ENCODE measurements at places on chromosomes 2 and 18.

DNA sequence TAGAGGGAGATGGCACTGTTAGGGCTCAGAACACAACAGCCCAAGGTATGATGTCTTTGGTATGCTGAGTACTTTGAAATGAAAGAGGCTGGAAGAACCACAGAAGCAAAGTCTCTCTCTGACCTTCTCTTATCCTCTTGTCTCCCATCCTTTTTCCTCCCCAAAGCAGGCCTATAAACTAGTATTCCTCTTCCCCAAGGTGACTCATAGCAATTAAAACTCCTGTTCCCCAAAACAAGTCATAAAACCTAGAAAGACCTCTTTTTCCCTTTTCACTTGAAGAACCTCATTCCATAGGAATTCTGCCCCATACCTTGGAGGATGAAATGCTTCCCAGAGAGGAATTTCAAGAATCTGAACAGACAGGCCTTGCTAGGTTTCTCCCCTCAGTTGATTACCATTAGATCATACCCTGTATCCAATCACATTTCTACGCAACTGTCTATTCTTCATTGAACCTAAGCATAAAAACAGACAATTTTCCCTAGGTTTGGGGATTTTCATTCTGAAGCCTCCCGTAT, 25.7 kb downstream of the MDH1 start:
- DNase-seq, result no peak

GRCh38 chr18:76232779-76233178, 262.3 kb downstream of the ZNF516 start:
- no peak for DNase-seq

DNA sequence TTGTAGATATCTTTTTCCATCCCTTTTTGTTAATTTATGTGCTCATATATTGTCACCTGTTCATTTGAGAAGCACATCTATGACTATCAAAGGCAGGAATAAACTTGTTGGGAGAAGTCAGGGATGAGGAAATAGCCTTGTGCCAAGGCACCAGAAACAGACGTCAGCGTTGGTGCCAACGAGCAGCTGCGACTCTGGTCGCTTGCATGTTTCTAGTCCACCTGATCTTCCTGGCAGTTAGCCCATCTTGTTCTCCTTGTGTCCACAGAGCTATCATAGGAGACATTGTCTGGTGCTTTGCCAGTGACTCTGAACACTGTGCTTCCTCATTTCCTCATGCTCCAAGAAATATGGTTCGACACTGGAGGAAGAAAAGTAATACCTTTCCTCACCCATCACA, 374.4 kb downstream of the PTPRM start:
- no peak for DNase-seq

DNA sequence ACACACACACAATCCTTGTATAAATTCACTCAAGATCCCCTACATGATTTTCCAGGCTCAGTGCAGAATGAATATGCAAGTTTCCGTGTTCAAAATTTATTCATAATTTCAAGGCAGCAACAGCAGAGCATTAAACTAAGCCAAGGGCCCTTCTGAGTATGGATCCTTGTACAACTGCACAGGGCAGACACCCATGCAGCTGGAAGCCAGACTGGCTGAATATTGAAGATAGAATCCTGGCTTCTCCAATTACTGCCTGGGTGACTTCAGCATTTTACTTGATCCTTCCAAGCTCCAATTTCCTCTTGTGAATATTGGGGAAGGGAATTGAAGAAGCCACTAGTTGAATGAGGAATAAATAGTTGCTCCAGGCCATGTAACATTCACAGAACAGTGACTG, 267.9 kb upstream of the REG3G start:
- DNase-seq, result no peak

DNA sequence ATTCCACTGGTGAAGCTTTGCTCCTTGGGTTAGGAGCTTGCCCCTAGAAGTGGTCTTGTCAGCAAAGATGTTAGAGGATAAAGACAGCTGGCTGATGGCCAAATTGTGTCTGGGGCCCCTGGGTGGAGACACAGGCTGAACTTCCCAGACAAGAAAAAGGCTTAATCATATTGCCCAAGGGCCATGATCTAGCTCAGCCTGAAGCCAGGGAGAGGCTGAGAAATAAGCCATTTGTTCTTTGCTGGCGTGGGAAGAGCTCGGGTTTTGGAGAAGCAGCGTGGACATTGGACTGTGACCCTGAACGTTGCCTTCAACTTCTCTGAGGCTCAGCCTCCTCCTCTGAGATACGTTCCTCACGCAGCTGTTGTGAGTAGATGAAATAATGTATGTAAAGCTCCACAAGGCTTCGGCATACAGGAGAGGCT, 153.0 kb downstream of the ZFP36L2 start:
- no peak for DNase-seq

DNA sequence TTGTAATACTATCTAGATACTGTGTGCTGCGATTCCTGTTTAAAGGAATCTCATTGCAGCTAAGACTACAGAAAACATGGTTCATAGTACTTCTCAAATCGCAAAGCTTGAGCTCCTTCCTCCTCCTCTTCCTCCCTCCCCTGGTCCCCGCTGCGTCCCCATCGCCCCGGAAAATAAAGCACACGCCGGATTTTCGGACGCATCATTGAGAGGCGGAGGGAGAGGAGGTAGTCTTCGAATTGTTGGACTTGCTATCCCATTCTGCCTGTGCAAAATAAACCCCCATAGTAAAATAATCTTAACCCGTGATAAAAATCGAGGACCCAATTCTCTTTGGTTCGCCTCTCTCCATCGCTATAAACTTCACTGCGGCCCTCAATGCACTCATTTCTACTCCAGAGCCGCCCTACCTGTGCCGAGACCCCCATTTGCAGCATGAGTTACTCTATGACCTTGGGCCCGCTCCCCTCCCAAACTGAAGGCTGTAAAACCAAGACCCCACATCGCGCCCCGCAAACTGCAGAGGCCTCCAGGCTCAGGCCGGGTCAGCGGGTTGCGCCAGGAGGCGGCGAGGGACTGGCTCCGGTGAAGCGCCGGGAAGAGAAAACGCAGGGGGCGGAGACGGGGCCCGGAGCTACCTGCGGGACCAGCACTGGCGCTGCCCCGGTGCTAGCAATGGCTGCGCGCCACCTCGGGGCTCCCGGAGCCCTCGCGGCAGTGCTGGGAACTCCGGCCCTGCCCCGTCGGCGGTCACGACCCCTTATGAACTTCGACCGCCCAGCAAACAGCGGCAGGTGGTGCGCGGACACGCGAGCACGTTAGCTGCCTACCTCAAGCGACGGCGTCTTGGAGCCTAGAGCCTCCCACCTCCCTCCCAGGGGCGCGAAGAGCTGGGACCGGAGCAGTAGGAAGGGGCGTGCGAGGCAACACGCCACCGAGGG, 649 bp downstream of the ESCO1 start:
- peak; percentile 25 for DNase-seq

DNA sequence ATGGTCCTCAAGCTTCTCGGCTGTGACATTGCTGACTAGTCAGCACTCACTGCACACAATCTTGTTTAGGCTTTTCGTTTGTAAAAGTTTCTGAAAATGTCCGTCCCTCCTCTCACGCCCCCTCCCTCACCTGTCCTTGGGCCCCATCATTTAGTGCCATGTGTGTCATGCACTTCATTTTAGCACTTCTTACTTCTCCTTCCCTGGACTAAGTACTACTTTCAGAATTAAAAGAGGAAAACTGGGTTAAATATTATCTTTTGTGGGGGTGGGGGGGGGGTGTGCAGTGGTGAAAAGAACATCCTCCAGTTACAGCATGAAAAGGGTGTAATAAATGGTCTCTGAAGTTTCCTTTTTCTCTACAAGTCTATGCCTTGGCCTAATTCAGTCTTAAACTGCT, 182.0 kb upstream of the SP5 start:
- DNase-seq, result no peak

GRCh38 chr2:226063704-226064440, 664.4 kb downstream of the NYAP2 start:
- DNase-seq, result no peak

GRCh38 chr2:61423714-61424113, 47.2 kb downstream of the USP34 start:
- DNase-seq, result no peak

GRCh38 chr2:142944721-142945120, 67.3 kb downstream of the KYNU start:
- no peak for DNase-seq

DNA sequence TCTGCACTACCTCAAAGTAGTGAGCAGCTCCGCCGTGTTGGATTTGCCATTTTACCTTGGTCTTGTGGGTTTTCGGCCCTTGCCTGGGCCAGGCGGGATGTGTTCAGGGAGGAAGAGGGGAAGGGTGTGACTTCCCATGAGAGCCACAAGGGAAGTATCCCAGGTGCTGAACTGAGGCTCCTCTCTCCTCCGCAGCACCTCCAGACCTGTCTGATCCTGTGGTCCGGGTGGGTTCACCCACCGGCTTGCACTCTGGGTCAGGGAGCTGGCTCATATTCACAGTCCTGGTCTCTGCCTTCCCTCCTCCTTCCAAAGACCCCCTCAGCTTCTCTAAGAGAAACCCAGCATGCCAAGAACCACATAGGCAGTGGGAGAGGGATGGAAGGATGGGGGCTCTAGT, 235.8 kb downstream of the SEPTIN10 start:
- DNase-seq, result no peak

DNA sequence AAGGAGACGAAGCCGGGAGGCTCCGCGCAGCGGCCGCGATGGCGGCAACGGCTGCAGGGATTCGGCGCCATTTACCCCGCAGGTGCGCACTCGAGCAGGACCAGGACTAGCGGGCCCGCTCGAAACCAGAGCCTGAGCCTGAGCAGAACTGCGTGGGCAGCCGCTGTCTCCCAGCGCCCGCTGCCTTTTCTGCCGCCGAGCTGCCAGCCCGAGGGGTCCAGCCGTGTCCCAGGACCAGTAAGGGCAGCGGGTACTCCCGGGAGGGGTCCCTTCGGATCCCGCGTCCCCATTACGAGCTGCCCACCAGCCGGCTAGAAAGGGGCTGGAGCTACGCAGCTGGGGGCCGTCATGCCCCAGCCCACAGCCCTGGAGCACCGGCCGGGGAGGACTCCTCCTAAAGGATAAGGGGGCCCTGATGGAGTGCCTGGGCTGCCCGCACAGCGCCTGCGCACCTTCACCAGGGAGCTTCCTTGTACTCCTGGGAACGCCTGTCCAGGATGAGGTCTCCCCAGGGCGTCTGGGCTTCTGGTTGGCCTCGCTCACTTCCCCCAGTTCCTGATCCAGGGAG, 9.9 kb downstream of the ALPP start:
- DNase-seq, result no peak

DNA sequence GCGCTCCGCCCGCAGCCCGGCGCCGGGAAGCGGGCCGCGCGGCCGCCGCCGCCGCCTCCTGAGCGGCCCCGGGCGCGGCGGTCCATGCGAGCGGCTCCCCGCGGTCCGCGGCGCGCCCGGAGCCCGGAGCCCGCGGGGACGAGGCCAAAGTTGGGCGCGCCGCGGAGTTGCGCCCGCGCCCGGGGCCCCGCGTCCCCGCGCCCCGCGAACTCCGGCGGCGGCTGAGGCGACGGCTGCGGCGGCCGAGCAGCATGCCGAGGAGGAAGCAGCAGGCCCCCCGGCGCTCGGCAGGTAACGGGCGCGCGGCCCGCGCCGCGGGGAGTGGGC, 992 bp downstream of the TSHZ1 start:
- DNase-seq, result no peak

DNA sequence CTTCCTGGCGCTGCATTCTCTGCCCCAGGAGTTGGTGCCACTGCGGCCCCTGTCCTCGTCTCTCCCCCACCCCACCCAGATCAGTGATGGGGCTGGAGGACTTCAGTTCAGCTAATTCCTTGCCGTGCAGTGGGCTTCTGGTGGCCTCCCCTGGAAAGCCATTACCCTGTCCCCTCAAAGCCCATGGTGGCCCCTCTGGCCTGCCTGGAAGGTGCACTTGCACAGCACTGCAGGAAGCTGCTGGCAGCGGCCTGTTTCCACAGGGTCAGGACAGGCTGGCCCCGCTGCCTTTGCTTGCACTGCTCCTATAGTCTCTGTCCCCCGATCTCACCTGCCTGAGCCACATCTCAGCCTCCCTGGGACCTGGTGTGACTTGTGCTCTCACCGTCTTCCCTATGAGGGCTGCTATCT, 105.1 kb downstream of the USP40 start:
- no peak for DNase-seq

- no peak for DNase-seq
These were observed 95.0 kb upstream of the STK17B start for GRCh38 chr2:196266351-196266750.

GRCh38 chr18:57748770-57749603, 54.1 kb downstream of the ATP8B1 start:
- DNase-seq, result no peak

- DNase-seq, result peak; percentile 48
These were observed 87.2 kb downstream of the LONRF2 start for GRCh38 chr2:100235098-100235497.

GRCh38 chr2:237864940-237865622, 5.7 kb downstream of the RAMP1 start:
- no peak for DNase-seq

- DNase-seq, result no peak
These were observed 49.4 kb upstream of the CWC22 start for GRCh38 chr2:180056367-180057118.

DNA sequence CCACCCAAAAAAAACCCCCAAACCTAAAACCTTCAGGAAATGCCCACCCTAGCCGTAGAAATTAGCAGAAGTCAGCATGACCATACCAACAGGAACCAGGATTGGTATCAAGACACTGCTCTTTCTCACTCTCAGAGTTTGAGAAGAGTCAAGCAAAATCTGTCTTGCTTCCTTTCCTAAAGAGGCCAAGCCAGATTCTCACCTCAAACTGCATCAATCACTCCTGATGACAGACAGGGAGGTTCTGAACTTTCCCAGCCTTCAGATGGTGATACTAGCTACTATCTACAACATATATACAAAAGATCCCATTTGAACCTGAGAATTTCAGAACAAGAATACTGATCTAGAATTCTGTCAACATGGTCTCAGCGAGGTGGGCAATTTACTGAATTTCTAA, 29.7 kb downstream of the CCDC93 start:
- no peak for DNase-seq

- no peak for DNase-seq
These were observed 676.2 kb downstream of the ZEB2 start for GRCh38 chr2:143843686-143844085.

DNA sequence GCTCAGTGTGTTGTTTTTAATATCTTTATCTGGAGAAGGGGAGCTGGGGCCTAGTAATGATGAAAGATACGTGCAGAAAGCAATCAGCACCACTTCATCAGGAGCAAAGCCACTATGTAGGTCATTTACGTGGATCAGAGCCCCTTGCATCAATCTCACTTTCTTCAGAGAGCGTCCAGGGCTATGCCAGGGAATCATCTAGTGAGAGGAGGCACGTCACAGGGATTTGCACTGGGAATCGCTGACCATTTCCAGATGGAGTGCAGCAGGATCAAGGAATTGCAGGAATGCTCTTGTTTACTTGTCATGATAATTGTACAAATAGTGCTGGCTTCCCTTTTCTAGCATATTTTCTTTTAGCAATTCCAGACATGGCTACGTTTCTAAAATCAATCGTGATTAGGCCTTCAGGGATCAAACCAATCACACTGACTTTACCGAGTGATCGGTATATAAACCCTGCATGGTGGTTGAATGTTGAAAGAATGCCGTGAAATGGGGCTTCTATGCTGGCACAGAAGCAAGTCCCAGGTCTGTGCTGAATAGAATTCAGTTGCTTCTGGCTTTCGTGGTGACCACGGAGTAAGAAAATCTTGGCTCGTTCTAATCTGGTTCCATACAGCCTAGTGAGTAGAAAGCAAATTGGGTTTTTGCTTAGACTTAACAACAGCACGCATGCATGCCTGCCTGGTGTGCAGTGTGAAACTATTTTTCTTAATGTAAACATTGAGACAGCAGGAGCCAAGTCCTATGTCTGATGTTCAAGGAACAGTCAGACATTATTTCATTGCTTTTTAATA, 122.8 kb downstream of the TMEM200C start:
- DNase-seq, result no peak

- DNase-seq, result no peak
These were observed 1.4 kb downstream of the GFPT1 start for GRCh38 chr2:69385443-69386151.

- DNase-seq, result no peak
These were observed 164.2 kb downstream of the VAPA start for GRCh38 chr18:10077986-10078385.

Measured in CD4-positive, alpha-beta T cell treated with Interferon alpha-2 for 1 hour (primary cell).